ENCODE measurements at places on chromosomes 2 and 18.
A peak's percentile ranks its signal among the peaks of the same experiment; 100 is the strongest.

GRCh38 chr2:43274055-43274454, 47.6 kb upstream of the ZFP36L2 start:
- no peak for DNase-seq

DNA sequence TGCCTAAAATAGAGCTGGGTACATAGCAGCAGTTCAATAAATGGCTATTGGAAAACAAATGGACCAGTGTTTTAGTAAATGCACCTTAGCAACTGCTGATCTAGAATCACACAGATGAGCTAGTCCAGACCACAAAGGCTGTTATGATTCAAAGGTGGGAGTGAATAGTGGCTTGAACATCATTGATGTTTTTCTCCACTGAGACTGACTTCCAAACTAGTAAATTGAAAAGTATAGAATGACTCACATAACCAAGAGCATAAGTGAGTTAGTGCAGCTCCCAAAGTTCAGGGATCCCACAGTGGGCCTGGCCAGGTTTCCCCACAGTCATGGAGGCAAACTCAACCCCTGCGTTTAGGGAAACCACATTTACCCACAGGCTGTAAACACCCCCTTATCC, 106.7 kb upstream of the YPEL5 start:
- DNase-seq: no peak

DNA sequence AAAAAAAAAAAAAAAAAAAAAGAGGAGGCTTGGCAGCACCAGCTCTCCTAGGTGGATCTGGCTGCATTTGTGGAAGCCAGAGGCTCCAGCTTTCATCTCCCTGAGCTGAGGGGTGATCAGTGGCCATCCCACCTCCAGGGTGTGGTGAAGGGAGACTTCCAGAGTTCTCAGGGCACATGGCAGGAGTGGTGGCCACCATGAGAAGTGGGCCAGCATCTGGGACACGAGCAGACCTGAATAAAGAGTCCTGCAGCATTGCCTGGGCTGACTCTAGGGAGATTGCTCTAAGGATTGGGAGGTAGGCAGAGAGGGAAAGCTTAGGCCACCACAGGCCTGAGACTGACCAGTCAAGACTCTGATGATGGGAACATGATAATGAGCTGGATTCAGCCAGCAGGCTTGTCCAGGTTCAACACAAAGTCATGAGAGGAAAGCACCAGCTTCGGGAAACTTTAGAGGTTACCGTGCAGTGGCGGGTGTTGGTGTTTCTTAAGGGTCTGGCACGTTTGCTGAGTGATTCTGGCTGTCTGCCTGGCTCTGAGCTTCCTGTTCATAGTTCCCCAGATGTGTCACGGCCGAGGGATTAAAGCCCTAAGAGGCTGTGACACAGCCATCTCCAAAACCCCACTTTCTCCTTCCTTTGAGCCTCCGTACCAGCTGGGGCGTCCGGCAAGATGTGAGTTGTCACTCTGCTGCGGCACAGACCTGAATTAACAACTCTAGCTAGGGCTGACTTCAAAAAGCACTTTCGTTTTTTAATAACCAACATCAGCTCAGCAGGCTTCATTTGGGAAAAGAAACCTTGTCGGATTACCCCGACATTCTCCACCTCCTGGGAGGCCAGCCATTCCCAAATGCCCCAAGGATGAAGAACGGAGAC, 38.3 kb upstream of the IL1R1 start:
- peak; percentile 21 for DNase-seq

DNA sequence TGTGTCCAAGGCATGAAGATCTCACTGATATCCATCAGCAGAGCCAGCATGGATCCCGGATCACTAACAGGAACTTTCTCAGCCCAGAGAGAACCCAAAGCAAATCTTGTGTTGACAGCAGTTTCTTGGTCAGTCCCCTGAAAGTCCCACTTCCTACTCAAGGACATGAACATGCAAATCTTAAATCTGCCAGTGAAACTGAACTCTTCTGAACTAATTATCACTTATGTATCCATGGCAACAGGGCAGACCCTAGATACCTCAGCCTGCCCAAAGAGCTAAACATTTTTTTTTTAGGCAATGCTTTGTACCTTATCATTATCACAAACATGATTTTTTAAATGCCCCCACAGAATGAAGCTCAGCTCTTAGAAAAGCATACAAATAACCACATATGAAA, 127.8 kb upstream of the DDX18 start:
- peak; percentile 52 for DNase-seq

- peak; percentile 34 for DNase-seq
Observed at GRCh38 chr2:159922563-159922962, 124.6 kb upstream of the CD302 start.

- no peak for DNase-seq
Observed at GRCh38 chr18:24121625-24122024, 17.2 kb upstream of the CABYR start.

DNA sequence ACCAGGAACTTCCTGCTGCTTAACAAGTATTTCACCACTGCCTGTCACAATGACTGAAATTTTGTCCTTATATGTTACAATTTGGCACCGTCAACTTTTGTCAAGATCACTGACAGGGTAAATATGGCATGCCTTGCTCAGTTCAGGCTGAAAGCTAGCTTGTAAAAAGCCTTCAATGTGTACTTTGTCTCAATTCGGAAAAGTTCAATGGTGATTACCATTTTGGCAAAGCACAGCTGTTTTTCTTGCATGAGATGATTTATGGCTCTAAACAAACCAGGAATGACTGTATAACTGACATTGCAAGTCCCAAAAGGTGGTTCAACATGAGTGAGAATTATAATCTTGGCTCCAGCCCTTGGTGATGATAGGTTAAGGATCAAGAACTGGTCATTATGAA, 1255.2 kb downstream of the CNTNAP5 start:
- no peak for DNase-seq

DNA sequence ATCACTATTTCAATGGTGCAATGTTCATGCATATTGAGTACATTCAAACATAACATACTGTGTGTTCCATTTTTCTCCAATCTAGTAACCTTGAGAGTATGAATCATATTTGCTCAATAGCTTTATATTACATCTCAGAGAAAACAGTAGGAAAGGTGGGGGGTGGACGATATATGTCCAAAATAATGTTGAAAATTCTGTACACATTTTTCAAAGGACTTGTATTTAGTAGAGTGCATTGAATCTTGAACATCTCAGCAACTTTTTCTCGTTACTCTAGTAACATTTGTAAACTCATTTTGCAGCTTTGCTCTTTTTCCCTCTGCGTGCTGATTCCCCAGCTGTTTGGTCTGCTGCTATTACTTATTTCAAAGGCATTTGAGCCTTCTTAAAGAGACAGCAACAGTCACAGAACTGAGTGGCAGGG, 1487.0 kb downstream of the LRP1B start:
- DNase-seq: no peak

- DNase-seq: no peak
Observed at GRCh38 chr18:39991696-39992265, 1963.3 kb upstream of the PIK3C3 start.

DNA sequence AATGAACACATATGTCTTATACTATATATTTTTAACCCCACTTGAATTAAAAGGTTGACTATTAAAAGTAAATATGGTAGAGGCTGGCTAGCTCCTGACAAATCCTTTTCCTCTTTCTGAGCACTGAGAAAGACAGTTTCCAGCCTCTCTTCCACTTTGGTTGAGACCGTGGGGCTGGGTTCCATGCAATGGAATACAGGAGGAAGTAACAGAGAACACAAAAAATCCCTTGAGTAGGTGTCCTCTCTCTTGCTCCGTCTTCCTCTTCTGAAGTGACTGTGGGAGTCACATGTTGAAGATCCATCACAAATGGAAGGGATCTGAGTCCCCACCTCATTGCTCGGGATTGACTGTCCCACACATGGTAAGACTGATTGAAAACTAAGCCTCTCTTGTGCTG, 36.6 kb upstream of the SIGLEC15 start:
- DNase-seq: no peak

DNA sequence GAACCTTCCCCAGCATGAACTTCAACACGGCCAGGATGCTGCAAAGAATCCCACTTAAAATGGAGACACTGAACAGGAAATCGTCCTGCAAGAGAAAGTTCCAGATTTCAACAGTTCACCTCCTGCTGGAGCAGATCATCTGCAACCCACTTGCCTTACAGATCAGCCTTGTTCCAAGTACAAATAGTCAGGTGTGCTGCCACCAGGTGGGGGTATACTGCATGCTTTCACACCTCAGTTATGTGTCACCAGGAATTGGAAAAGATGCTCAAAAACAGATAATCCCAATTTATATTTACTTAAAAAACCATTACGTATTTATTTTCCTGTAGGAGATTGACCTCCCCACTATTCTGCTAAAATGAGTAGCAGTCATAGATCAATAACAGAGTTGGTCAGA, 212.3 kb downstream of the MGAT5 start:
- peak; percentile 40 for DNase-seq

- DNase-seq: no peak
Observed at GRCh38 chr2:156687715-156688114, 251.5 kb downstream of the GPD2 start.

DNA sequence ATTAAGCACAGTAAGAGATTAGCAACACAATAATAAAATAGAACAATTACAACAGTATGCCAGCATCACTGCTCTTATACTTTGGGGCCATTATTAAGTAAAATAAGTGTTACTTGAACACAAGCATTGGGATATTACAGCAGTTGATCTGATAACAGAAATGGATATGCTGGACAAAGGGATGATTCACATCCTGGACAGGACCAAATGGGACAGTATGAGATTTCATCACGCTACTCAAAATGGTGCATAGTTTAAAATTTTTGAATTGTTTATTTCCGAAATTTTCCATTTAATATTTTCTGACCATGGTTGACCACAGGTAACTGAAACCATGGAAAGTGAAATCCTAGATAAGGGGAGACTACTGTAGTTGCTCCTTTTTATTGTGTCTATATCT, 138.2 kb downstream of the UBR3 start:
- no peak for DNase-seq

DNA sequence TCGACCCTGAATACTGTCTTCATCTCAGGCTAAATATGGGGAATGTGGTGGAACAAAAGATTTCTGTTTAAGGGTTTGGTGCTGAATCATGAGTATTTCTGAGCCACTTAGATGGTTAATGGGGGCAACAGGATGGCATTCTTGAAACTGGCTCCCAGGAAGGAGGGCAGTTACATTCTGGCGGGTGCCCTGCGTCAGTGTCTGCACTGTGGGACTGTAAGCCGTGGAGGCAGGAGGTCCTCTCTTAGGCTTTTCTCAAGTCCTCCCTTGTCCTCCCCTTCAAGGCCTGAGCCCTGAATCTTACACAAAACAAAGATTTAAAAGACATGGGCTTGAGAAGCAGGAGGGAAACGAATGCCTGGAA, 45.7 kb downstream of the PSD4 start:
- DNase-seq: no peak

DNA sequence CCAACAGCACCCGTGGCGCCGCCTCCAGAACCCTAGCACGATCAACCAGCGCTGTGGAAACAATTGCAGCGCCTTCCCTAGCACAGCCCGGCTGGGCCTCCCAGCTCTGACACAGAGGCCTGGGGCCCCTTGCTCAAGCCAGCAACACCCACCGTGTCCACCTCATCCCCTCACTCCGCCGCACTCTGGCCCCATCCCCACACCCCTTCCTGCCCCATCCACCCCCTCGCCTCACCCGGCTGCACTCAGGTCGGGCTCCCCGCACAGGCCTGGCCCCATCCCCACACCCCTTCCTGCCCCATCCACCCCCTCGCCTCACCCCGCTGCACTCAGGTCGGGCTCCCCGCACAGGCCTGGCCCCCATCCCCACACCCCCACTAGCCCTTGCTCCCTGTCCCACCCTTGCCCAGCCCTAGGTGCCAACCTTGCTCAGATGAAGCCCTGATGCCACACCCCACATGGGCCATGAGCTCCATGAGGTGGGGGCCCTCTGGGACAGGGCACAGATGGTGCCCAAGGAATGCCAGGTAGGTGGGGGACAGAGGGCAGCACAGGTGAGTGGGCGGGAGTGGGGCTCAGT, 28.7 kb downstream of the KIF1A start:
- no peak for DNase-seq

GRCh38 chr2:160203007-160203406, 2.9 kb upstream of the ITGB6 start:
- DNase-seq: no peak

DNA sequence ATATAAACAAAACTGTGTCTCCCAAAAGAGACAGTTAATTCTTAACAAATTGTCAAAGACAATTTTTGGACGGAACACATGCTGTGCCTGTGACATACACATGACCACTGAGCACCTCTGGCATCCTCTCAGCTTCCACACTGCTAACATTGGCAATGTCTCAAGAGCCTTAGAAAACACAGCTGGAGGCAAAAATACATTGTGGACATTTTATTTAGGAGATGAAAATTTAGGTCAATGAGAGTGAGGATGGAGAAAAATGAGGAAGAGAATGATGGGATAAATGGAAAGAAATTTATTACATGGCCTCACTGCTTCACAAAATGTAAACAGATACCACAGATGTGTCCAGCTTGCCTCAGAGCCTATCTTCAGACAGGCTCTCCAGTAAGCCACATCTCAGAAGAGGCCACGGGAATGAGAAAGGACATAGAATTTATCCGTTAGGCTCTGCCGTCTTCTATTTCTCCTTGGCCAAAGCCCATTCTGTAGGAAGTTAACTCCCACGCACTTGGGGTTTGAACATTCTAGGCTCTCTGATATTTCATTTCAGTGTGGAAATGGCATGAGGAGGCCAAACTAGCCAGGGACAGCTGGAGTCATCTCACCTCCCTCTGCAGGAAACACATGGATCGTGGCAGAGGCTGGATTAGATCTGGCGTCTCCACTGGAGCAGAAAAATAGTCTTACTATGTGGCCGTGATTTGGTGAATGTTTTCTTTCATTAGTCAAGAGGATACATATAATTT, 519.4 kb upstream of the DSEL start:
- no peak for DNase-seq

DNA sequence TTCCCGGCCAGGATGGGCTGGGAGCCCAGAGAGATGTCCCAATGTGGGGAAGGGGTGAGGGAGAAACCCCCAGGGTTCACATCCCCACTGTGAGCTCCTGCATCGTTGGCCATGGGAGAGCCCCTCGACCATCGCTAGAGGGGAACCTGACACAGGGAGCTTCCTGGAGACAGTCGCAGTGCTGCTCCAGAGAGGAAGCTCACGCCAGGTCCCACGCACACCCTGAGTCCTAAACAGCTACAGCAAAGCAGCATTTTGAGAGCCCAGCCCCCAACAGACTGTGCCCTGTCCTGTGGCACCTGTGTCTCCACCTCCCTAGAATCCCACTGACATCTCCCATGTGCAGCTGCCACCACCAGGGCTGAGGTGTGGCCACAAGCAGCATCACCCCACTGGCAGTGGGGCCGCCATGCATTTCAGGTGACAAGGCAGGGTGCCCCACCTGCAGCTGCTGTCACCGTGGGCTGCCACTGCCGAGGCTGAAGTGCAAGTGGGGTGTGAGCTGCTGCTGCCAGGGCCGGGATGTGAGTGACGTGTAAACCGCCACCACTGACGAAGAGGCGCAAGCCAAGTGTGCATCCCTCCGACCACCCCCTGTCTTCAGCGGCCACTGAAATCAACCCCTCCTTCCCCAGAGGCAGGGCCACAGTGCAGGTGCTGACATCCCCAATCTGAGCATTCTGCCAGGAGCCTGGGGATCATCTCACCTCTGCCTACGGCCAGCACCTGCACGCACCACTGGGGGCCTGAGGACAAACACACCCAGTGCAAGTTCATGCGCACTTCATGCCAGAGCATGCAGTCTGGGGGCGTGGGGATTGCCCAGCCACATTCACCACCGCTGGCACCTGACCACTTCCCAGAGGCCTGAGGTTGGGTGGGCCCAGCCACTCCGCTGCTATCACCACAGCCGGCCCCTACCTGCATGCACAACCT, 467.7 kb upstream of the SALL3 start:
- DNase-seq: no peak

All from GM13977 (cell line).